ENCODE measurements at places on chromosomes 16 and 17. TPM values are rescaled to one million over a fixed set of nuclear protein-coding genes. Genes with fewer than 3 reads are reported as not detected.

DNA sequence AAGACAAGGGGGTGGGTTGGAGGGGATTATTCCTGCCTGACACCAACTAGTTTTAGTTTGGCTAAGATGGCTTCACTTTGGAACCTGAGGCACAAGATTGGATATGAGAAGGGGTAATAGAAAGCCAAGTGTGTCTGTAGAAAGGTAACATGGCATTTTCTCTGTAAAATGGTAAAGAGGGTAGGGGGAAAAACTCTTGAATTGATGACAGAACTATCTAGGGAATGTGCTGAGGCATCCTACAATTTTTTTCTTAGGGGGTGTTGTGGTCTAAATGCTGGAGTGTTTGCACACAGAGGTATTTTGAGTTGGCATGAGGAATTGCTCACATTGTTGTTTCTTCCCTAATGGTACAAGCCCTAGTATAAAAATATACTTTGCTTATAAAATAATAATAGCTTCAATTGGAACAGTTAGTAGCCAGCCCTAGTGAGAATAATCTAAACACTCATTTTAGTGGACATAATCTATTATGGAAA, 25.8 kb downstream of the YPEL2 start:
- no peak for DNase-seq

DNA sequence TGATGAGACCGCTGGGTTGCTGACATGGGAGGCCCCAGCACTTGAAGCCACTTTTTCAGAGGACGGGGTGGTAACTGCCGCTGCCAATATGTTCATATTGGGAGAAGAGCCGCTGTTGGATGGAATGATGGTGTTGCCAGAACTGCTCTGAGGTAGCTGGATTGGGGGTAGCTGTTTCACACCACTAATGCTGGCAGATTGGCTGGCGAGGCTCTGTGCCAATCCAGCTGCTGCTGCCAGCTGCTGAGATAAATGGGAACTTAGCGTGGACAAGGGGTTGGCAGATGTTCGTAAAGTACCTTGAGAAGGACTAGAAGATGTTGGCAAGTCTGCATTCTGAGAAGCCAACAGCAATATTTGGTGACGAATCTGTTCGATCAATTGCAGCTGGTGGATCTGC, 10.0 kb downstream of the SALL1 start:
- DNase-seq: no peak

DNA sequence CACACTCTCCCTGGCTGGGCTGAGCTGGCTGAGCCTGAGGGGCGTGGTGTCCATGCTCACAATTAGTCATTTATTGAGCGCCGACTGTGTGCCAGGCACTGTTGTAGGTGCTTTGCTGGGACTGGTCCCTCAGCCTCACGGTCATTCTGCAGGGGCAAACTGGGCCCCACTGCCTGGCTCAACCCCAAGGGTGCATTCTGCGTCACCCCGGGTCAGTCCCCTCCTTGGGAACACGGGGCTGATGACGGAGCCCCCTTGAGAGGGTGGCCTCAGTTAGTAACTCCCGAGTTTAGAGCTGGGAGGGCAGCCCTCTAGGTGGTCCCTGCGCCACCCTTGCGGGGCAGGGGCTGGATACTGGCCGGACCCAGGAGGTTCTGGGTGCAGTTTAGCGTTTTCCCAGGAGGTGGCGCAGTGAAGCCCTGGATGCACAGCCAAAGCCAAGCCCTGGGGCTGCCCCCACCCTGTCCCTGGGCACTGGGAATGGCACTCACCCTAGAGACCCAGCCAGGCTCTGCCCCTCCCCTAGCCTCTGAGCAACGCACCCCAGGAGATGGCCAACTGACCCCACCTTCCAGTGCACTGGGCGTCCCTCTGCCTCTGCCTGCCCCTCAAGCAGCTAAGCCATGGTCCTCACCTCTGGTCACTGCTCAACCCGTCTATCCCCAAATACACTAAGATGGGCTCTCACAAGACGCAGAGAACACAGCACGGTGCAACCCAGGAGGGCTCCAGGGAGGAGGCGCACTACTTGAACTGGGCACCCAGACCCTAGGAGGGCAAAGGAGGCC, 243.2 kb upstream of the GSE1 start:
- peak; percentile 14 for DNase-seq

DNA sequence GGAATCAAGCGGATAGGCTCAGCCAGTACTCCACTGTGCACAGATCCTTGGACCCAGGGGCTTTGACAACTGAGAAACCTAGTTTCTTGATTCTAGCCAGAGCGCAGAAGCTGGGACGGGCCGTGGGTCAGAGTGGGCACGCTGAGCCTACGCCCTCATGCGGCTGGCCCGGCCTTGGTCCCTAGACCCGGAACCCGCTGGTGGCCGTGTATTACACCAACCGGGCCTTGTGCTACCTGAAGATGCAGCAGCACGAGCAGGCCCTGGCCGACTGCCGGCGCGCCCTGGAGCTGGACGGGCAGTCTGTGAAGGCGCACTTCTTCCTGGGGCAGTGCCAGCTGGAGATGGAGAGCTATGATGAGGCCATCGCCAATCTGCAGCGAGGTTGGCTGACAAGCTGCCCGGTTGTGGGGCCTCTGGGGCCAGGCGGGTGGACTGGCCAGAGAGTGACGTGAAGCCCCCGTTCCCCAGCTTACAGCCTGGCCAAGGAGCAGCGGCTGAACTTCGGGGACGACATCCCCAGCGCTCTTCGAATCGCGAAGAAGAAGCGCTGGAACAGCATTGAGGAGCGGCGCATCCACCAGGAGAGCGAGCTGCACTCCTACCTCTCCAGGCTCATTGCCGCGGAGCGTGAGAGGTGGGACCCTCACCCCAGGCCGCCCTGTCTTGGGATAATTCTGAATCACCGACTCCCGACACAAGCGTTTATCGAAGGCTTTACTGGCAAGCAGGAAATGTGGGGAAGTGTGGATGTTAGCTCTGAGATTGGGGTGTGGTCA, 946 bp downstream of the STUB1 start:
- no peak for DNase-seq

- no peak for DNase-seq
Measured at GRCh38 chr16:74291577-74292208, 4.9 kb upstream of the PSMD7 start.

DNA sequence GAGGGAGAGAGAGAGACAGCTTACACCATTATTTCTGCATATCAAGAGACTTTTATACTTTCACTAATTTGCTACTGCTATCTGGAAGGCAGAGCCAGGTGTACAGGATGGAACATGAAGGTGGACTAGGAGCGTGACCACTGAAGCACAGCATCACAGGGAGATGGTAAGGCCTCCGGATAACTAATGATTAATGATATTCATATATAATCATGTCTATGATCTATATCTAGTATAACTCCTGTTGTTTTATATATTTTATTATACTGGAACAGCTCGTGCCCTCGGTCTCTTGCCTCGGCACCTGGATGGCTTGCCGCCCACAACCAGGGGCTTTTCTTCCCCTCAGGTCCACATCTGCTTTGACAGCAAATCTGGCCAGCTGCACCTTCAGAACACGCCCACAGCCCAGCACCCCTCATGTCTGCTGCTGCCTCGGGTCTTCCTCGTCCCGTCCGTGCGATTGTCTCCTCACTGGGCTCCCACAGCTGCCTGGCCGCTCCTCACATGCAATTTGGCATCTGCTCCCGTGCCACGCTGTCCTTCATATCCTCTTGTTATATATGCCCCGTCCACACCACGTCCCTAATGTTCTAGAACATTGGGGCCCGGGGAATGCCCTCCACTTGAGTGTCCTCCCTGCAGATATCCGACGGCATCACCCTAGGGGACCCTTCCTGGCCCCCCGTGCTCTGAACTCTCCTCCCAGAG, 10.2 kb upstream of the DEF8 start:
- DNase-seq: no peak

GRCh38 chr16:51149251-51149661, 1.8 kb downstream of the SALL1 start:
- no peak for DNase-seq

- peak; percentile 75 for DNase-seq
Measured at GRCh38 chr16:57899771-57900661, 70.9 kb downstream of the CNGB1 start.

DNA sequence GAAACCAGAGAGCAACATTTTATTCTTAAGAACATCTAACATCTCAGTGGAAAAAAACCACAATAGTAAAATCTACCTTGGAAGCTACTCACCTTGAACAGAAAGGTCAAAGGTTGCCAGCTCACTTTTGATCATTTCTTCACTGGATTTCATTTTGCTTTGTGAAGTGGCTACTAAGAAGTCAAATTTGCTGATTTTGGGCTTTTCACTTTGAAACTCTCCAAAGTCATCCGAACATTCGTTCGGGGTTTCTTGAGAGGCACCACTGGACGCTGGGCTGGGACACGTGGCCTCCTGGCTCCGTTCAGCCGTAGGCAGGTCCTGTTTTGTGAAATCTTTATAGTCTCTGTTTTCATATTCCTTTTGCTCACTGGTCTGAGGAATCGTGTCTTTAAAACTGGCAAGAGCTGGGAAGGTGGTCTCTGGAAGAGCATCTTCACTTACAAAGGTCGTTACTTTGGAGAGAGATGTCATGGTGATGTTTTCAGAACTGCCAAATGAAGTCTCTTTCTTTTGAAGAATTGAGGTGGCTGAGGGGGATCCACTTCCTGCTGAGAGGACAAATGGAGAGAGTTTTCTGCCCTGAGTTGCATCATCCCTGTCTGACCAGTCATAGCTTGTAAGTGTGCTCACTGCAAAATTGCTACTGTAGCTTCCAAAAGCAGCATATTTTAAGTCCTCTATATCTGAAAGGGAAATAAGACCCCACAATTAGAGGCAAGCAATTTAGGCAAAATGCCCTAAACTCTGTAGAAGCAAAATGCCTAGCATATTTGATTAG, 52.4 kb downstream of the DUSP14 start:
- DNase-seq: no peak

C16orf82 gene
- not detected for total RNA-seq

RNU2-1 gene
- 2,221 TPM for total RNA-seq

PPP1R9B gene
- total RNA-seq: 99.7 TPM

All from CD4-positive, alpha-beta memory T cell (primary cell).